ENCODE measurements at places on chromosomes 7 and 10.

DNA sequence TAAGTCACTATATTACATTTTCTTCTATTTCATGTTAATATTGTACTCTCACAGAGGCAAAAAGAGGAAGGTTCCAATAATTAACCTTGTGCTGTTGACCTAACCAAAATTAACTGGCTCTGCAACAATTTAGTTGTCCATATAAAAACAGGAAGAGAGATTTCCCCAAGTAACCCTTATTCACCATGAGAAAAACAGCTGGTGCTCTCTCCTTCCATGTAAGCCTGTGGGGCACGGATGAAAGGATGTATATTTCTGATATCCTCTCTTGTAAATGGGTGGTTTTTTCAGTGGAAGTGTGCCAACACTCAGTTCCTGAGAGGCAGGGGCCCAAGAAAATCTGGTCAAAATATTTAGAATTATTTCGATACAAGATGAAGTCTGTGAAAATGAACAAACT is 358.1 kb downstream of the CRPPA start:
- DNase-seq = no peak

- no peak for DNase-seq
These were observed 58.8 kb upstream of the AGMO start for GRCh38 chr7:15620491-15621185.

- DNase-seq = no peak
These were observed 22.1 kb upstream of the VOPP1 start for GRCh38 chr7:55594414-55594813.

DNA sequence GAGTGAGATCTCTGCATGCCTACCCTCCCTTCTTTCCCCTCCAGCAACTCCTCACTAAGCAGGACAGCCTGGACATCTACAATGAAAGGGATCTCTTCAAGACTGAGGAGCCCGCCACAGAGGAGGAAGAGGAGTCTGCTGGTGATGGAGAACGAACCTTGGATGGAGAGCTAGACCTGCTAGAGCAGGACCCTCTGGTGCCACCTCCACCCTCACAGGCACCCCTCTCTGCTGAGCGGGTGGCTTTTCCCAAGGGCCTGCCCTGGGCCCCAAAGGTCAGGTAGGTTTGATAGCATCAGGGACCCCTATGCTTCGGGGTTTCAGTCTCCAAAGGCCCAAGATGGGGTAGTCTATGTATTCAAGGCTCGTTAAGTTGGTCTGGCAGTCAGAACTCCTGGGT is 23.9 kb downstream of the STRIP2 start:
- no peak for DNase-seq

- peak; percentile 92 for DNase-seq
These were observed 58.1 kb upstream of the ST8SIA6 start for GRCh38 chr10:17512341-17513001.

DNA sequence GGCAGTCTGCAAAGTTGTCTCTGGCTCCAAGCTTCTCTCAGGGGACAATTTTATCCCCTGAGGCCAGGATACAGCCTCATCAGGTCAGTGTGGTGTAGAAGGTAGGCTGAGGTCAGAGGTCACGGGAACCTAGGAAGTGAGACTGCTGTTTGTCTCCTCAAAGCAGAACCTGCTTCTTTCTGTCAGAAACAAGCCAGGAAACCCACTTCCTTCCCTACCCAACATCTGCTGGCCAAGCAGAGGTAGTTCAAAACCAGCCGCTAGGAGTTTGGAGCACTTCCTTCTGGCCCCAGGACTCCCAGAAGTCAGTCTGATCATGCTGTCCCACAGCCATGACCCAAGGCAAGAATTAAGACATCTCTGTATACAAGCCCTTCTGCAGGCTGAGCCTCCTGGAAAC is 12.2 kb downstream of the CLRN3 start:
- no peak for DNase-seq

DNA sequence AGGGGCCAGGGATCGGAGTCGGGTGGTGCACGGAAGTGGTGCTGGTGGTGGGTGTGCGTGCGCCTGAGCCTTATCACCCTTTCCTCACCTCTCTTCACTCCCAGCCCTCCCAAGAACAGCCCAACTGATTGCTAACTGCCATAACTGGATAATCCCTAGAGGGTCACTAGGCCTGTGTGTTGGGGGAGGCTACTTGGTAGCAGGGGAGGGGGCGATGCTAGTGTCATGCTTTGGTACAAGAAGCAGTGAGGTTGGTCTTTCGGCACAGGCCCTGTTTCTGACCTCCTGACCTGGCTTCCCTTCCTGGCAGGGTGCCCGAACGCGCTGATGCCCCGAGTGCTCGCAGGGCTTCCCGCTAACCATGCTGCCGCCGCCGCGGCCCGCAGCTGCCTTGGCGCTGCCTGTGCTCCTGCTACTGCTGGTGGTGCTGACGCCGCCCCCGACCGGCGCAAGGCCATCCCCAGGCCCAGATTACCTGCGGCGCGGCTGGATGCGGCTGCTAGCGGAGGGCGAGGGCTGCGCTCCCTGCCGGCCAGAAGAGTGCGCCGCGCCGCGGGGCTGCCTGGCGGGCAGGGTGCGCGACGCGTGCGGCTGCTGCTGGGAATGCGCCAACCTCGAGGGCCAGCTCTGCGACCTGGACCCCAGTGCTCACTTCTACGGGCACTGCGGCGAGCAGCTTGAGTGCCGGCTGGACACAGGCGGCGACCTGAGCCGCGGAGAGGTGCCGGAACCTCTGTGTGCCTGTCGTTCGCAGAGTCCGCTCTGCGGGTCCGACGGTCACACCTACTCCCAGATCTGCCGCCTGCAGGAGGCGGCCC is 652 bp downstream of the KAZALD1 start:
- DNase-seq = peak; percentile 62

- no peak for DNase-seq
These were observed 49.2 kb upstream of the NANOS1 start for GRCh38 chr10:118980135-118980865.

- no peak for DNase-seq
These were observed 602.3 kb downstream of the SORCS3 start for GRCh38 chr10:105243381-105243780.

- no peak for DNase-seq
These were observed 65.0 kb downstream of the ZEB1 start for GRCh38 chr10:31383810-31384588.

GRCh38 chr7:101733713-101734475 is 83.5 kb upstream of the CUX1 start:
- peak; percentile 62 for DNase-seq

DNA sequence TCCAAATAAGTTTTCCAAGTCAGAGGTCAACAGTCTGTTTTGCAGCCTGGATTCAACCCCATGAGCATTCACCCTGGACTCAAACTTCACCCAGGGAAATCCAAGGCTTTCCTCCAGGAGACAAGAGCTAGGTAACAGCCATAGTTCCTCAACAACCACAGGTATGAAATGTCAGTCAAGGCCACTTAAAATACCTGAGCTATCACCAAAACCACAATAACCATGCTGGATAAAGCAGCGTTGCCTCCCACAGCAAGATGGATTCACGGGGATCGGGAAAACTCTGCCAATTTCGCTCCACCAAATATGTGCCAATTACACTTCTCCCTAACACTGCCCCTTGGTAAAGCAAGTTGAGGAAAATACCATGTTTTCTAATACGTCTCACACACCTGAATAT is 444.1 kb upstream of the KLF6 start:
- DNase-seq = no peak

GRCh38 chr10:79328737-79329504 is 18.3 kb upstream of the PPIF start:
- peak; percentile 50 for DNase-seq

DNA sequence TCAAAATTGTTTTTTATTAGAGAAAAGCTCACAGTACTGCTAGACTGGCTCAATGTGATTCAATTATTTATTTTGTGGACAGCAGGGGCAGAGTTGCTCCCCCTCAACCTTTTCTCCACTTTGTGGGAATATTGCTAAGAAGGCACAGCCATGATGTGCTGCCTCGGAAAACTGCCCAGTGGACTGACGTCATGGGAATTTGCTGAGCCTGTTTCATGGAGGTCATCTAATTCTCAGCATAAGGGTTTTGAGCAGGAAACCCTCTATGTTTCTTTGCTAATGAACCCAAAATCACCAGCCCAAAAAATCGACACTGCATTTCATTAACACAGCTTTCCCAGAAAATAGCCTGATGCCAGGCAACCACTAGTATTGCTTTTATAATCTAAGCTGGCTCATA is 228.8 kb upstream of the FAM3C start:
- no peak for DNase-seq

DNA sequence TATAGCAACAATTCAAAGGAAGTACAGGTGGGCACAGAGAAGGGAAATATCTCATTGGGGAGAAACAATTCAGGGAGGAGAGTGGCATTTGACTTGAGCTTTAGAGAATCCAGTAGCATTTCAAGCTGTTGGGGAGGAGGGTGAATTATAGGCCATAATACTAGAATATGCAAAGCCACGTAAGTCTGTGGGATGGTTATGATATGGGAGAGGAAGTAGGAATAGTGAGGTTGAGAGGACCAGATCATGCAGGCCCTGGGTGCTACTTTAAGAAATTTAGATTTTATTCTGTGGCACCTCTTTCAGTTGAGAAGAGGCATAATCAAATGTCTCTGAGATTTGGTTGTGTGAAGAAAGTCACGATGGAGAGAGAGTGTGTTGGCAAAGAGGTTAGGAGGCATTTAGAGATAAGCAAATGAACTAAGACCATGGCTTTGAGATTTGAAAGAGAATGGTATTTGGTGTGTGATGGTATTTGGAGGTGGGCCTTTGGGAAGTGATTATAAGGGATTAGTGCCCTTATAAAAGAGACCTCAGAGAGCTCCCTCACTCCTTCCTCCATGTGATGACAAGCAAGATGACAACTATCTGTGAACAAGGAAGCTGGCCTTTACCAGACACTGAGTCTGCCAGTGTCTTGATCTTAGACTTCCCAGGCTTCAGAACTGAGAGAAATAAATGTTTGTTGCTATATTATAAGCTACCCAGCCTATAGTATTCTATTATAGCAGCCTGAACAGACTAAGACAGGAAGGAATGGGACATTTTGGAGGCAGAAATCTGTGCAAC is 15.1 kb downstream of the ADD3 start:
- no peak for DNase-seq

DNA sequence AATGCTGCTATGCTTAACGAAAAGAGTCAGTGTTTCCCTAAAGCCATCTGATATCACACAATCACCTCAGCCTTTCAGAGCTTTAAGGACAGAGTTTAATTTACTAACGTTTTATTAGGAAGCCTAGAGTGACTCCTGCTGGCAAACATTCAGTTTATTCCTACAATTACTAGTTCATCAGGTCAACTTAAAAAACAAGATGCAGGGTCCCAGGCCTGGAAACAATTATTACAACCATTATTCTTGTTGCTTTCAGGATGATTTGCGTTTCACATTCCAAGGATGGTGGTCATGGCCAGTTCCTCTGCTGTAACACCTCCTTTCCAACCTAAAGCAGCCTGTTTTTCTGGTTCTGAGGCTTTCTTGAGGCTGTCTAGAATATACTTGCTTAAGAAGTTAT is 1.5 kb upstream of the FAM53B start:
- peak; percentile 75 for DNase-seq

- peak; percentile 42 for DNase-seq
These were observed 129.8 kb upstream of the PPP1R3A start for GRCh38 chr7:114048386-114049235.

DNA sequence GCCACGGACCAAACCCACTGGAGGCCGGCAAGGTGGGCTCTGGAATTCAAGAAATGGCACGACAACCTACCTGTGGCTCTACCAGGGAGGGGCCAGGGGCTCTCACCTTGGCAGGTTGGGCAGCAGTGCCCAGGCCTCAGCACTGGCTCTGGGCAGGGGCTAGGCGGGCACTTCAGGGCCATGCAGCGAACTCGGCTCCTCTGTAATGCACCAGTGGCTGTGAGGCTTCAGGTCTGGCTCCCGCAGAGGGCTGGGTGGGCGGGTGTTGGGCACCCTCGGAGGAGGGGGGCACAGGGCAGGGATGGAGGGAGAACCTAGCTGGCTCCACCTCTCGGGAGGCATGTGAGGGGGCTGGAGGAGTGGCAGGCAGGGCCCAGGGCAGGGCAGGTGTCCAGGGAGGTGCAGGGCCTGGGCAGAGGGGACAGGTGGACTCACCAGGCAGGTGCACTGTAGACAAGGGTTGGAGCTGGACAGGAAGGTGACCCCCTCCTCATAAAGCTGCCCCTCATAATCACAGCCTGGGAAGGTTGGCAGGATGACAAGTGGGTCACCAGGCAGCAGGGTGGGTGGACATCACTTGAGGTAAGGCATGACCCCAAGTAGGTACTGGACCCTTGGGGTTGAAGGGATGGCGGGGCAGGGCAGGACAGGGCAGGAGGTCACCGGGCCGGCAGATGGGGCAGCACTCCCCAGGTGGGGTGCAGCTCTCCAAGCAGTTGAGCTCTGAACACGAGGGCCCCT is 6.7 kb downstream of the KCP start:
- no peak for DNase-seq

- peak; percentile 26 for DNase-seq
These were observed 884 bp downstream of the RINT1 start for GRCh38 chr7:105532709-105533460.

DNA sequence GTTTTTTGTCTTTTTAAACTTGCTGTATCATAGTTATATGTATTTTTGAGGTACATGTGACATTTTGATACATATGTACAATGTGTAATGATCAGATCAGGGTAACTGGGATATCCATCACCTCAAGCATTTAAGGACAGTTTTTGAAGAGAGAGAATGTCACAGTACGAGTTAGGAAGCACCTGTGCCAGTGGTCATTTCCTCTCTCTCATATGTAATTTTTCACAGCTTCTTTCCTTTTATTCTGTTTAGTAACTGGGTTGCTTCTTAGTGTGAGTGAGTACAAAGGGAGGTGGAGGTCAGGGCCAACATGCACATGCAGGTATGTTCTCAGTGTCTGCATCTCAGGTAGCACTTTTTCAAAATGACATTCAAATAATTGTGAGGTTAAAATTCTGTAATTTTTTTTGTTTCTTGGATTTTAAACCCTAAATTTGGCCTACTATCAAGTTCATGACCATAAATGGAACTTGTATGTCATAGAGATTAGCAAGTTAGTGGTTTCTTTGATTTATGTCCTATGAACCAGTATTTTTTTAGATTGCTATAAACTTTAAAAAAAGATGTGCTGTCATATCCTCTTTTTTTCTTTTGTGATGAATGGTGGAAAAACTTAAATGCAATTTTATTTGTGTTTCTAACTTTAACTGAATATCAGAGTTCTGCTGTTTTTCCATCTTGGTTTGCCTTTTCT is 42.7 kb downstream of the SNX10 start:
- DNase-seq = no peak

- DNase-seq = no peak
These were observed 147.5 kb downstream of the DOCK4 start for GRCh38 chr7:112058686-112059085.

GRCh38 chr10:29022513-29022912 is 266.4 kb upstream of the LYZL1 start:
- DNase-seq = no peak

All from mesenchymal stem cell (in vitro differentiated cells and primary cell).